ENCODE measurements at places on chromosomes 4 and X.

DNA sequence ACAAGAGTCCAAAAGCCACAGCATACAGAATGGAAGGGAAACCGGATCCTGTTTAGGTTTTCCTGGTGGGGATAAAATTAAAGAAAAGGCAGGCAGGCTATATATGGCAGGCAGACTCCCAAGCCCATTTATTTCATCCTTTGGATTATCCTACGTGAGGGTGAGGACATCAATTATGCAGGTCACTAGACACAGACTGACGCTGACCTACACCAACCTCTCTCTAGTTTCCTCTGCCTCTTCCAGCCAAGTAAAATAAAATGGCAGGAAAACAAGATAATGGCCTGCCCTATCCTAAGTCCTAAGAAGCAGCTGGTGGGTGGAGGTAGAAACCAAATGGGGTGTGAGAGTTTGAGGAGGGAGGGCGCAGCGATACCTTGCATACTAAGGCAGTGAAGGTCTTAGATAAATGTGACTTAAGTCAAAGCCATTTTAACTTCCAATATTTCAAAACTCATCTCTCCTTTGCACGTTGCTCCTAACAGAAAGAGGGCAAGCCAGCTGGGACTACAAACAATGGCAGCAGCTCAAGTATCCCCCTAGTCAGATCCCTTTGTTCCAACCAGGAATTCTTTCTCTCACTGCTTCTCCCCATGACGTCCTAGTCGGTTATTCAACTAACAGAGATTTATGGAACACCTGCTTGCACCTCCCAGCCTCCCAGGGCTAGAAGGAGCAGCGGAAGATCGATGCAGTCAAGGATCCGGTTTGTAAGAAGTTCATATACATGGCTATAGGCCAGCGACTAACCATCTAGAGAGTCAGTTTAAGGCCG lies 72.8 kb downstream of the IRF2 start:
- no peaks in the 10 kb centered on the region for H3K27me3 ChIP-seq
- H3K4me3 ChIP-seq = no peak overlapping the region
- DNase-seq = no peak
- H3K27ac ChIP-seq = no peak overlapping the region
- H3K4me1 ChIP-seq = peaks cover 5% of the 10 kb centered on the region

DNA sequence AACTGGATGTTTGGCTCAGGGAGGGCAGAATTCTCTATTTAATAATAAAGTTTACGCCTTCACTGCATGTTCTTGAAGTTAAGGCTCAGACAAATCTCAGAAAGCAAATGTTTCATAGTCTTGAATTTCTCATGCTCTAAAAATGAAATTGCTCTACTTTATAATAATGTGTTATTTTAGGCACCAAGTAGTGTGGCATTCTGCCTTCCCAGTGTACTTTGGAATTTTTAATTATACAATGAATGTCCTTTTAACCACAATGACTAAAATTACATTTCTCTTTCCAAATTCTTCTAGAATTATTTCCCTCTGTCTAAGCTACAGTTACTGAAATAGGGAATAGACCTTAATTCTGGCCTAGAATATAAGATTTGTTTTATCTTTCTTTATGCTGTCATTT lies 97.9 kb upstream of the PDE5A start:
- no peaks in the 10 kb centered on the region for H3K27me3 ChIP-seq
- no peaks in the 10 kb centered on the region for H3K36me3 ChIP-seq
- H3K4me1 ChIP-seq = peaks cover 5% of the 10 kb centered on the region

- DNase-seq = no peak
- H3K27ac ChIP-seq = no peak overlapping the region
- H3K36me3 ChIP-seq = no peaks in the 10 kb centered on the region
- H3K4me1 ChIP-seq = peaks cover 1% of the 10 kb centered on the region
- no peaks in the 10 kb centered on the region for H3K27me3 ChIP-seq
- no peak overlapping the region for H3K4me3 ChIP-seq
Observed at GRCh38 chr4:47427935-47428334, 35.6 kb downstream of the COMMD8 start.

DNA sequence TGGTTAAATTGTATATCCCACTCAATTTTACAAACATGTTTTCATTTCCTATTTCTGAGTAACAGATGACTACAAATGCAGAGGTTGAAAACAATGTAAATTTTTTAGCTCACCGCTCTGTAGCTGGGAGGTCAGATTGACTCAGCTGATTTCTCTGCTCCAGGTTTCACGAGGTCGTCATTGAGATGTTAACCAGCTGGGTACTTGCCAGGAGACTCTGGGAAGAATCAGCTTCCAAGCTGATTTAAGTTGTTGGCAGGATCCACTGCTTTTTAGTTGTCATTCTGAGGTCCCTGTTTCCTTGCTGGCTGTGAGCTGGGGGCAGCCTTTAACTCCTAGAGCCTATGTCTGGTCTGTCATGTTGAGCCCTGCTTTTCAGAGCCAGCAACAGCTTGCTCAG lies 864.3 kb upstream of the AGA start:
- H3K36me3 ChIP-seq = no peaks in the 10 kb centered on the region
- no peaks in the 10 kb centered on the region for H3K27me3 ChIP-seq
- H3K27ac ChIP-seq = no peak overlapping the region
- peak; percentile 18 for DNase-seq
- H3K4me3 ChIP-seq = no peak overlapping the region
- no peaks in the 10 kb centered on the region for H3K4me1 ChIP-seq

DNA sequence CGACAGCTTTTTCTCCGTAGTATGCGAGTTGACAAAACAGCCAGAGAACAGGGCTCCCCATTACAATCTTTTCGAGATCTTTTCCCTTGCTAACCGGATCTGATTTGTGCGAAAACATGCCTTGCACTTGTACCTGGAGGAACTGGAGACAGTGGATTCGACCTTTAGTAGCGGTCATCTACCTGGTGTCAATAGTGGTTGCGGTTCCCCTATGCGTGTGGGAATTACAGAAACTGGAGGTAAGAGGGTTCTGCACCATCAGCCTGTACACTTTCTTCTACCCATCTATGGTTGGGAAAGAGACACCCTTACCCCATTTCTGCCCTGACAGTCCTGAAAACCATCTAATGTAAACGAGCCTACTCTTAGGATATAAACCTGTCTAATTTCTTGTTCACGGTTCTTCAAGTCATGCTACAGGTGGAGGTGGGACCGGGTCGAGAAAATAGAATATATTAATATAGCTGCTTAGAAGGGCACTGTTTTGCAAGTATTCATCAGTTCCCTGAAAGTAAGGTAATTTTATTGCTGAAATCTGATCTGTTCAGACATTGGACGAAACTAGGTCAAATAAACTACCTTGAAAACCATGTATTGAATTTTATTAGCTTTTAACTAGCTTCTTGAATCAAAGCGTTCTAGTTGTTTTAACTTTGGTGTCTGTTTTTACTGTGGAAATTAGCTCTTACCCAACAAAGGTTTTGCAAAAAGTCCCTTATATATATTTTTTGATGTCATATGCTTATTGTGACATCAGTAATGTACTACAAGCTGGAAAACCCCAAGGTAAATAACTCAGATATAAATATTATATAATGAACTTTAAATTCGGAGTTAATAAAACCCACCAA lies 869 bp downstream of the TMEM184C start:
- peaks cover 22% of the 10 kb centered on the region for H3K36me3 ChIP-seq
- no peaks in the 10 kb centered on the region for H3K27me3 ChIP-seq
- H3K4me3 ChIP-seq = peak overlapping the region; percentile 73
- no peak for DNase-seq
- peak overlapping the region; percentile 88 for H3K27ac ChIP-seq

DNA sequence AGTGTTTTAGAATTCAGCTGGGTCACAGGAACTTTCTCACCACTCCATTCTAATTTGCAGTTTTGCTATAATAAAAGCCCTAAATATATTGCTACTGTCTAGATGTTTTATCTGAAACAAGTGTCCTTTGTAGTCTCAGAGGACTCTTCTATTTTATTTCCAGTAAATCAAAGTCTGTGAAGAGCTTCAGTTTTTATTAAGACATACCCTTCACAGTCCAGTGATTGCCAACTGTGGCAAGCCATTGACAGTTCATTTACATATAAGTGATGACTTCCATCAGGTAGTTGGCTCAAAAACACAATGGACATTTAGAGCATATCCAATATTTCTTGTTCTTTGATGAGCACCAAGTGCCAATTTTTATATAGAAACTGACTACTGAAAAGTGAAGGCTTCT lies 466.1 kb downstream of the IQCM start:
- no peak overlapping the region for H3K4me3 ChIP-seq
- no peaks in the 10 kb centered on the region for H3K4me1 ChIP-seq
- H3K27me3 ChIP-seq = no peaks in the 10 kb centered on the region
- H3K27ac ChIP-seq = no peak overlapping the region
- DNase-seq = no peak

- no peaks in the 10 kb centered on the region for H3K27me3 ChIP-seq
- no peak for DNase-seq
- no peaks in the 10 kb centered on the region for H3K36me3 ChIP-seq
- H3K4me3 ChIP-seq = no peak overlapping the region
- no peak overlapping the region for H3K27ac ChIP-seq
Observed at GRCh38 chr4:44996276-44996845, 270.0 kb upstream of the GNPDA2 start.

GRCh38 chrX:109704563-109704962 lies 28.5 kb downstream of the ACSL4 start:
- peaks cover 17% of the 10 kb centered on the region for H3K27me3 ChIP-seq
- no peaks in the 10 kb centered on the region for H3K36me3 ChIP-seq
- H3K4me1 ChIP-seq = peaks cover under 1% of the 10 kb centered on the region
- H3K27ac ChIP-seq = no peak overlapping the region

DNA sequence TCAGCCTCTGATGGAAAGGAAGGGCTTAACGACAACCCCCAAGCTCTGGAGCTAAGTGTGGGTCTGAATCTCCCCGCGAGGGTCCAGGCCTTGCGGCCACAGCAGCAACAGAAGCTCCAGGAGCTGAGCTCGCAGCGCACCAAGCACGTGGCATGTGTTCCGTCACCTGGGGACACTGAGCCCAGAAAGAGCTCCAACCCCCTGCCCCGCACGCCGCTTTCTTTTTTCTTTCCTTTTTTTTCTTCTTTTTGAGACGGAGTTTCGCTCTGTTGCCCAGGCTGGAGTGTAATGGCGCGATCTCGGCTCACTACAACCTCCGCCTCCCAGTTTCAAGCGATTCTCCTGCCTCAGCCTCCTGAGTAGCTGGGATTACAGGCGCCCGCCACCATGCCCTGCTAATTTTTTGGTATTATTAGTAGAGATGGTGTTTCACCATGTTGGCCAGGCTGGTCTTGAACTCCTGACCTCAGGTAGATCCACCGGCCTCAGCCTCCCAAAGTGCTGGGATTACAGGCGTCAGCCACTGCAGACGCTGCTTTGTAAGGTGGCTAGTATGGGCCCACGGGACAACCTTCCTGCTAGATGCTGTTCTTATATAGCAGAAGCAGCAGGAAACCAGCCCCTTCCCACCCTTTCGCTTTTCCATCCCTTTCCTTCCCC lies 685 bp upstream of the TNIP2 start:
- no peaks in the 10 kb centered on the region for H3K27me3 ChIP-seq
- peaks cover 19% of the 10 kb centered on the region for H3K4me1 ChIP-seq
- peaks cover 11% of the 10 kb centered on the region for H3K36me3 ChIP-seq
- H3K4me3 ChIP-seq = no peak overlapping the region
- no peak for DNase-seq

GRCh38 chrX:146186540-146186939 lies 368.9 kb downstream of the SLITRK2 start:
- H3K4me3 ChIP-seq = no peak overlapping the region
- no peaks in the 10 kb centered on the region for H3K27me3 ChIP-seq
- DNase-seq = no peak
- H3K27ac ChIP-seq = no peak overlapping the region
- H3K4me1 ChIP-seq = no peaks in the 10 kb centered on the region
- H3K36me3 ChIP-seq = no peaks in the 10 kb centered on the region

DNA sequence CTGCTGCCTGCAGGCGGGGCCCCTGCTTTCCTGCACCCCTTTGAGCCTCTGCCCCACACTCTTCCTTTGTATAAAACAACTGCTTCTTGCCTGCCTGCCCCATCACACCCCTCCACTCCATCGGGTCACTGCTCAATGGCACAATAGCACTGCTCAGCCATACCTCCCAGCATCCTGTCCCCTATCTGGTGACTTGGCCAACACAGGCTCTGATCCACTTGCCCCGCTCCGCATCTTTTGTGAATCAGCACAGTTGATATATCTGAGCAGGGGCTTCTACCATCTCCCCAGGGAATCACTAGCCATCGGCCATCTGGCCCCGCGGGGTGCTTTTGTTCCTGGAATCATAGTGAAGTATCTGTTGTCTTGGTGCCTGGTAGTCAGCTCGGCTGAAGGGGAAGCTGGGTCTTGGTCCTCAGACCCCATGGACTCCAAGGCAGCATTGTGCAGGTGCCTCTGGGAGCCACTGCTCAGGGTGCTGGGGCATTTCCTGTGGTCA lies 45.3 kb downstream of the MAP7D3 start:
- no peak overlapping the region for H3K27ac ChIP-seq
- H3K4me3 ChIP-seq = no peak overlapping the region
- DNase-seq = no peak
- H3K36me3 ChIP-seq = peaks cover 29% of the 10 kb centered on the region

DNA sequence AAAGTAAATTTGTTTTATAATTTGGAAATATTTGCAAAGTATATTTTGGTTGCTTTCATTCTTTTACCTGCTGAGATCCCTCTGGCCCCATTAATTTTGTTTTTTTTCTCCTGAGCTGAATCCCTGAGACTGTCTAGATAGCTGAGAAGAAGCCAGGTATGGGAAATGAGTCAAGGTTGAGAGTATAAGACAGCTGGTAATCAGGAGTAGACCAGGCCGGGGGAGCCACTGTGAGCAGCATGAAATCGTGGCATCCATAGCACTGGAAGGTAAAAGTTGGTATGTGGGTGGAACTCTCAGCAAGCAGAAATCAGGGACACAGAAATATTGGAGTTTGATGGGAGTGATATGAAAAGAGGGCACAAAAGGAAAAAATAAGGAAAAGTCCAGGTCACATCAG lies 164.5 kb downstream of the FHIP1A start:
- no peaks in the 10 kb centered on the region for H3K36me3 ChIP-seq
- no peak overlapping the region for H3K4me3 ChIP-seq
- no peaks in the 10 kb centered on the region for H3K4me1 ChIP-seq
- H3K27me3 ChIP-seq = no peaks in the 10 kb centered on the region
- no peak overlapping the region for H3K27ac ChIP-seq

- H3K4me1 ChIP-seq = no peaks in the 10 kb centered on the region
- H3K27me3 ChIP-seq = no peaks in the 10 kb centered on the region
- no peak overlapping the region for H3K4me3 ChIP-seq
- H3K36me3 ChIP-seq = no peaks in the 10 kb centered on the region
- H3K27ac ChIP-seq = no peak overlapping the region
- DNase-seq = no peak
Observed at GRCh38 chrX:17187136-17187756, 187.8 kb upstream of the NHS start.

GRCh38 chrX:21883258-21883657 lies 27.5 kb downstream of the YY2 start:
- no peaks in the 10 kb centered on the region for H3K27me3 ChIP-seq
- peak overlapping the region; percentile 37 for H3K27ac ChIP-seq
- H3K4me1 ChIP-seq = peaks cover 1% of the 10 kb centered on the region
- H3K36me3 ChIP-seq = no peaks in the 10 kb centered on the region
